GM12892 (cell line): ENCODE measurements at places on chromosomes 4 and X.

DNA sequence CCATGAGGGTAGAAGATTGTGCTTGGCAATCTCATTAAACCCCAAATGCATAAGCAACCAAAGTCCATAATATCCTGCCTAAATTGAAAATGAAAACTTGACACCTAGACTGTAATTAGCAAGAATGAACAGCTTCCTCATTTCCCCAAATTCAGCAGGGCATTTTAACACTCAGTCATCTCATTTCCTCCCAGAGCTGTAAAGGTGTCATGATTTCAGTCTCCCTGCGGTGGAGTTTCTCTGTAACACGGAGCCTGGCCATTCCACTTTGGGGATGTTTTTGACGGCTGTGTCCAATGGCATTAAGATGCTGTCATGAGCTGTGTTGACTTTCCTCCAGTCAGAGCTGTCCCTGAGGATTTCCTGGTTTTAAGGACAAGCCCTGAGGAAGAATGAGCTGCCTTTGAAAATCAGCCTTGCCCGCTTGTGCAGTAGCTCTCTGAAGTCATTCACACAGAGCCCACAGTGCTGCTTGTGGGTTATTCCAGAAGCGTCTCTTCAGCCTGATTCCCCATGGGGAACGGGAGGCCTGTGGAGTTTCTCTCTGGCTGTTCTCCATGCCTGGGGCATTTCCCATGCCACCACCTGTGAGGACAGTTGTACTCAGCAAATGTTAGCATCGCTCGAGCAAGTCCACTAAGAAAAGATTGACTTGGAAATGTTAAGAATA, 187.0 kb downstream of the MID1 start:
- no peak for DNase-seq

DNA sequence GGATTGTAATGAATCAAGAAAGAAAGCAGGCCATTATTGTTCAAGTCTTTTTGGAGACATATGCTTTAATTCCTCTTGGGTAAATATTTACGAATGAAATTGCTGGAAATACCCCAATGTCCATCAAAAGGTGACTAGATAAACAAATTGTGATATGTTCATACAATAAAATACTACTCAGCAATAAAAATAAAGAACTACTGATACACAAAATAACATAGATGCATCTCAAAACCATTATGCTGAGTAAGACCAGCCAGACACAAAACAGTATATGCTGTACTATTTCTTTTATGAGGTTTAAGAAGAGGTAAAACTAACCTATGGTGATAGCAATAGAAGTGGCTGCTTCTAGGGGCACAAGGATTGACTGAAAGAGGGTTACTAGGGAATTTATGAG, 28.8 kb upstream of the JADE1 start:
- DNase-seq: no peak

GRCh38 chr4:113328514-113328913, 279.1 kb downstream of the ANK2 start:
- no peak for DNase-seq

DNA sequence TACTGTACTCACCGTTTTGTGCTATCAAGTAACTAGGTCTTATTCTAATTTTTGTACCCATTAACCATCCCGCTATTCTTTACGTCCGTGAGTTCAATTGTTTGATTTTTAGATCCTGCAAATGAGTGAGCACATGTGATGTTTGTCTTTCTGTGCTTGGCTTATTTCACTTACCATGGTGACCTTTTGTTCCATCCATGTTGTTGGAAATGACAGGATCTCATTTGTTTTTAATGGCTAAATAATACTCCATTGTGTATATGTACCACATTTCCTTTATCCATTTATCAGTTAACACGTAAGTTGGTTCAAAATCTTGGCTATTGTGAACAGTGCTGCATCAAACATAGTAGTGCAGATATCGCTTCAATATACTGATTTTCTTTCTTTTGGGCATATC, 48.3 kb downstream of the USP9X start:
- DNase-seq: no peak

GRCh38 chr4:174256277-174256713, 27.2 kb downstream of the FBXO8 start:
- DNase-seq: no peak

- DNase-seq: no peak
Measured at GRCh38 chr4:112031712-112032328, 113.4 kb upstream of the FAM241A start.

- no peak for DNase-seq
Measured at GRCh38 chrX:10749113-10749512, 128.7 kb upstream of the MID1 start.

DNA sequence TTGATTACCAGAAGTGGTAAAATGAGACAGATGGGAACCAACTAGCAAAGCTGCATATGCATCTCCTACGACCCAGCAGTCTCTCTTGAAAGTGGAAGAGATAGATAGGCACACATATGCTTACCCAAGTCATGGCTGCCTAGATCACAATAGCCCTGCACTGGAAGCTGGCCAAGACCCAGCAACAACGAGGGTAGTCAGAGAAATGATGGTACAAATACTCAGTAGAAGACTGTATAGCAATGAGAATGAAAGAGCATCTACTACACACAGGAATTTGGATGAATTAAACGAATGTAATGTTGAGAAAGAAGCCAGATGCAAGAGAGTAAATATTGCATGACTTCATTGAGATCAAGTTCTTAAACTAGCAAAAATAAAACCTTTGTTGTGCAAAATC, 100.3 kb upstream of the FAT1 start:
- DNase-seq: no peak

GRCh38 chr4:31134720-31135119, 414.6 kb downstream of the PCDH7 start:
- DNase-seq: no peak

- DNase-seq: no peak
Measured at GRCh38 chrX:25048178-25048577, 32.4 kb upstream of the ARX start.

- DNase-seq: no peak
Measured at GRCh38 chr4:134634301-134634700, 432.7 kb upstream of the PABPC4L start.

GRCh38 chrX:150770623-150771022, 77.4 kb downstream of the MTMR1 start:
- no peak for DNase-seq

DNA sequence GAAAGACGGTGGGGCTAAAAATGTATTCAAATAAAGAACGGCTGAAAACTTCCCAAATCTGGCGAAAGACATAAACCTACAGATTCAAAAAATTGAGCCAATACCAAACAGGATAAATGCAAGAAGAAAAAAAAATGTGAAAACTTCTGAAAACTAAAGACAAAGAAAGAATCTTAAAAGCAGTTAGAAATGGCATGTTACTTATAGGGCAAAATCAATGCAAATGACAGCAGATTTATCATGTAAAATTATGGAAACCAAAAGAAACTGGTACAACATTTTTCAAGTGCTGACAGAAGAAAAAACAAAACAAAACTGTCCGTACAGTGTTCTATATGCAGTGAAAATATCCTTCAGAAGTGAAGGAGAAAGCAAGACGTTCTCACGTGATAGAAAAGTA, 239.0 kb downstream of the PDGFC start:
- DNase-seq: no peak

DNA sequence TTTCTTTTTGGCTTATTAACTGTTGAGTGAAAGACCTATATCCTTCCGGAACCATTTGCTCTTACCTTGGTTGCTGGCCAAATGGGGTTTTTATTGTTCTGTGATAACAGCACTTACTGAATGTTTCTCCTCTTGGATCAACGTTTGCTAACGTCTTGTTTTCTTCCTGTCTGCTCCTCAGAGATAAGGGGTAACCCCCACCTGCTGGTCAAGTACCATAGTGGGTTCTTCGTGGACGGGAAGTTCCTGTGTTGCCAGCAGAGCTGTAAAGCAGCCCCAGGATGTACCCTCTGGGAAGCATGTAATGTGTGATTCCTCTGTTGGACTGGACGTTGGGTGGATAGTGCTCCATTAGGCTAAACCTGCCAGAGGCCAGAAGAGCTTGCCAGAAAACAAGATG, 15.3 kb downstream of the BMX start:
- no peak for DNase-seq

GRCh38 chr4:46450556-46450955, 60.6 kb upstream of the GABRA2 start:
- DNase-seq: no peak

DNA sequence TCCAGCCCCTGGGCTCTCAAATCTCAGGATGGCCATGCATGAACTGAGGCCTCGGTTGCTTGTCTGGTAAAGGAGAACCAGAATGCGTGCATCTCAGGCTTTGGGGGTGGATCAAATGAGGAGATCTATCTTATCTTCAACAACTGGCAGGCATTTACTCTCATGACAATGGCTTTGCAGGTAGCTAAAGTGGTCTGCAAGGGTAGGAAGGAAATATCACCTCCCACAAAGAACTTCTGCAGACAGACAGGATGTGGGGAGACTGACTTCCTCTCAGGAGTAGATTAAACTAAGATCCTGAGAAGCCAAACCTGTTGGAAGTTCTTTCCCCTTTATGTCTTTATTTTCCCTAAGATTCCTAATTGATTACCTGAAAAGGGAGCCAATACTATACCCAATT, 7.8 kb downstream of the LDB2 start:
- DNase-seq: no peak

GRCh38 chr4:138939960-138940359, 75.6 kb upstream of the NOCT start:
- DNase-seq: no peak

DNA sequence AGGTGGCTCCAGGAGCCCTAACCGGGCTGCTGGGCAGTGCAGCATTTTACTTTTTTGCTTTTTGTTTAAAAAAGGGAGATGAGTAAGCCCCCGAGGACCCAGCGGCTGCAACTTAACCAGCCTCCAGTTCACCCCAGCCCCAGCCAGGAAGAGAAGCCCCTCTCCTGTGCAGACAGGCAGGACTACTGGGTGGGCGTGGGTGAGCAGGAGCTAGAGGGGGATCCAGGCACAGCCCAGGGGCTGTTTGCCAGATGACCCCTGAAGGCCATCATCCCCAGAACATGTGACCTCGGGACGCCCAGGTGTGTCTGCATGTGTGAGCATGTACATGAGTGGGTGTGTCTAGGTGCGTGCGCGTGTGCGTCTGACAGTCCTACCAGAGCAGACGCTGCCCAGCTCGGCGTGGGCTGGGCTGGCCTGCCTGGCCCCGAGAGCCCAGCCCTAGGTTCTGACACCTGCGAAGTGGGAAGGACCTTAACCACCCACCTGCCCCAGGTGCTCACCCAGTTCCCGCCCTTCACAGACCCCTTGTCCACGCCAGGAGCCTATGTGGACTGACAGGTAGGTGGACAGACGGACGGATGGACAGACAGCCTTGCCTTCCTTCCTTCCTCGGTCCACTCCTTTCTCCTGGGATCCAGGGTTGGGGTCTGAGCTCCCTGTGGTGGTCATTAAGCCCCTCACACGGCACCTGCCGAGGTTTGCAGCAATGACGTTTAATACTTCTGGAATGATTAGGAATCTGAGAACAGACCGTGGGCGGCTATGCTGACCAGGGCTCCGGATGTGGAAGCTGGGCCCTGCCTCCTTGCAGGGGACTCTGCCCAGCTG, 7.8 kb upstream of the HAUS3 start:
- peak; percentile 23 for DNase-seq

DNA sequence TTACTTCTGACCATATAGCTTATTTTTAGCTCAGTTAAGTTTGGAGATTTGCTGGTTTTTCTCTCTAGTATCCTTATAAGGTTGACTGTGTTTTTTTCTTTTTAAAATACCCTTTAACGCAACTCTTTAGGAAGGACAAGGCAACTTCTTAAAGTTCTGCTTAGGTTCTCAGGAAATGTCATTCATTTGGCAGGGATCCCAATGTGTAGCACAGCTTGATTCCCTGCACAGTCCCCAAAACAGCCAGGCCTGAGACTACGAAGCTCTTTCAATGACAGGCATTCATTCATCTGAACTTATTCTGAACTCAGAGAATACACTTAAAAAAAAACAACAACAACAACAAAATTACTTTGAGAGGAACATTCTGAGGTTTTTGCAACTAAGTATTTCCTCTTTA, 1765.8 kb downstream of the PCDH7 start:
- DNase-seq: no peak

DNA sequence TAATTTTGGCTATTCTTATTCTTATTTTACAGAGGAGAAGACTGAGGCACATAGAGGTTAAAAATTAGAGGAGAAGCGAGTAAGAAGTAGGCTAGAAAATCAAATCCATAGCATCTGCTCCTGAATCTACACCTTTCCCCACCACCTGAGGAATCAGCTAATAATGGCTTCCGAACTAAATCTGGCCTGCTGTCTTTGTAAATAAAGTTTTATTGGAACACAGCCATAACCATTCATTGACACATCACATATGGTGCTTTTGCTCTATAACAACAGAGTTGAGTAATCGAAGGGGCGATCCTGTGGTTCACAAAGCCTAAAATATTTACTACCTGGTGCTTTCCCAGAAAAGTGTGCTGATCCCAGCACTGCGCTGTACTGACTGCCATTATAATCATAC, 38.2 kb downstream of the F11 start:
- DNase-seq: no peak

DNA sequence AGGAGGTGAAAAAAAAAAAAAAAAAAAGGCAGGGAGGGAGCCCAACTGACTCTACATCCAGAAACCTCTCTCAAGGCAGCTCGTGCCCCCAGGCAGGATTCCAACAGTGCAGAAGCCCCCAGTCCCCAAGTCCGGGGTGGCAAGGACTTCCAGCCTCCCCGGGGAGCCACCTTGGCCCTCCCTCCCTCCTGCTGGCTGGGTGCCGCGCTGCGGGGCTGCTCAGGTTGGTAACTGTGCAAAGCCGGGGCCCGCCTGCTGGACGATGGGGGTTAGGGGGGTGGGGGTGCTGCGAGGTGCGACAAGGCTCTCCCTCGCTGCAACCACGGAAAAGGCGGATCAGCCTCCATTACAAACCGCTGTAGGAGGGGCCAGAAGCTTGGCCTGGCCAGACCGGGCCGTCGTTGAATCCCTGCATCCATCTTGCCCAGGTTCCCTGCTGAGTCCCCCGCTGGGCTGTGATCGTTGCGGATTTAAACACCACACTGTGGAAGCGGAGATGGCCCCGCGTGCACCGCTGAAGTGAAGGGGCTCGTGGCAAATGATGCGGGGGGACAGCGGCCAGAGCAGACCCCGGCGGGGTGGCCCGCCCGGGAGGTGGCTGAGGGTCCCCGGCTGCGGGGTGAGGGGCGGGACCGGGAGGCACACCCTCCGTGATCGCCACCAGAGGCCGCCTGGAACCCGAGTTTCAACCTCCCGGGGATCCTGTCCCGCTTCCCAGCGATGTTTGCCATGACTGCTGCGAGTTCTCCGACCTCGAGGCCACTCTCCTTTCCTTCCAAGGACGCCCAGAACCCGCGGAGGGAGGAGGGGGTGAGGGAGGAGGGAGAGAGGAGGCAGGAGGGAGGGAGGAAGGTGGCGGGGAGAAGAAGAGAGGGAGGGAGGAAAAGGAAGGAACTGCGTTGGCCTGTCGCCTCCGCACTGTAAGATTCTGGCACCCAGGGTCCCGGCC, 58.0 kb upstream of the DDX3X start:
- DNase-seq: peak; percentile 64

DNA sequence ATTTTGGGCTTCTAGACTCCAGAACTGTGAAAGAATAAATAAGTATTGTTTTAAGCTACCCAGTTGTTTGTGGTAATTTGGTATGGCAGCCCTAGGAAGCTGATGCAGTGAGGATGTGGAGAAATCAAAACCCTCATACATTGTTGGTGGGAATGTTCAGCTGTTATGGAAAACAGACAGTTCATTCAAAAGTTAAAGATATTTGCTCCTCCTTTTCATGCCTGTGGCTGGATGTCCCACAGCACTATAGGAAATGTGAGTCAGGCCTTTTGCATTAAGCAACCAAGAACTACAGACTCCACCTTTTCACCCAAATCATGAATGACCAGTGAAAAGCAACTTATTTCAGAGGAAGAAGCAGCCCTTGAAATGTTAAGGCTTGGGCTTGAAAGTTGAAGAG, 6.7 kb downstream of the BBS12 start:
- DNase-seq: no peak
